ENCODE measurements at places on chromosomes 11 and 22. TPM values are rescaled to one million over a fixed set of nuclear protein-coding genes. Genes with fewer than 3 reads are reported as not detected.

TMPRSS13 gene
- 1.7 TPM for total RNA-seq

GRCh38 chr11:15378941-15379340 is 264.2 kb downstream of the INSC start:
- H3K27ac ChIP-seq: no peak overlapping the region
- peaks cover 4% of the 10 kb centered on the region for H3K27me3 ChIP-seq
- no peaks in the 10 kb centered on the region for H3K36me3 ChIP-seq
- DNase-seq: no peak
- no peaks in the 10 kb centered on the region for H3K4me1 ChIP-seq
- H3K4me3 ChIP-seq: no peak overlapping the region

DNA sequence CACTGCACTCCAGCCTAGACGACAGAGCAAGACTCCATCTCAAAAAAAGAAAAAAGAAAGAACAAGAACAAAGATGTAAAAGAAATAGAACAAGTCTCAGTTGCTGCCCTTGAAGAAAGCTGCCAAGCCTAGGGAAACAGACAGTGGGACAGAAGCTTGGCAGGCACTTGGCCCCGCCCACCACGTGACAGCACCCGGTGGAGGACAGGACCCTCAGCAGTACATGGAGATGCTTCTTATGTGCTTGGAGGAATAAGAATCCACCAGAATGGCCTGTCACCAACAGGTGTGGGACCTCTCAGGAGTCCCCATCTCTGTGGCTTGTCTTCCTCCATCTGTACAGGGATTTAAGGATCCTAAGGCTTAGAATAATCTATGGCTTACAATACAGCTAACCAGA is 7.6 kb upstream of the TMPRSS6 start:
- H3K27me3 ChIP-seq: no peaks in the 10 kb centered on the region
- H3K4me1 ChIP-seq: peaks cover 53% of the 10 kb centered on the region
- peaks cover 16% of the 10 kb centered on the region for H3K36me3 ChIP-seq
- H3K4me3 ChIP-seq: no peak overlapping the region

DNA sequence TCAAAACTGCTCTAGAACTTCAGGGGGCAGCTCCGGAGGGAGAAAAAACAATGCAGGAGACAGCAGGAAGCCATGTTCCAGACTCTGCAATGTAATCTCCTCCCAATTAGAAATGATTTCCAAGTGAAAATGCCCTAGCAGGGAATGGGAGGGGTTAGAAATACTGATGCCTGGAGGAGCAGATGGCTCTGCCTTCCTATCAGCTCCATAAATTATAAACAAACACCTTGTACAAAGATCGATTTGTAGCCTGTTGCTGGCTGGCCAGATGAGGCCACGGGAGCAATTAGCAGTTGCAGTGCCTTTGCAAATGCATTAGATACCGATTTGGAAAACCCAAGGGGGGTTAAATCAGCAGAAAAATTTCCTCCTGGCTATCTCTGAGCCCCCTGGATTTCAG is 46.6 kb upstream of the CHRM4 start:
- no peak overlapping the region for H3K4me3 ChIP-seq
- H3K27ac ChIP-seq: no peak overlapping the region
- H3K36me3 ChIP-seq: peaks cover 44% of the 10 kb centered on the region
- no peak for DNase-seq
- no peaks in the 10 kb centered on the region for H3K27me3 ChIP-seq

DNA sequence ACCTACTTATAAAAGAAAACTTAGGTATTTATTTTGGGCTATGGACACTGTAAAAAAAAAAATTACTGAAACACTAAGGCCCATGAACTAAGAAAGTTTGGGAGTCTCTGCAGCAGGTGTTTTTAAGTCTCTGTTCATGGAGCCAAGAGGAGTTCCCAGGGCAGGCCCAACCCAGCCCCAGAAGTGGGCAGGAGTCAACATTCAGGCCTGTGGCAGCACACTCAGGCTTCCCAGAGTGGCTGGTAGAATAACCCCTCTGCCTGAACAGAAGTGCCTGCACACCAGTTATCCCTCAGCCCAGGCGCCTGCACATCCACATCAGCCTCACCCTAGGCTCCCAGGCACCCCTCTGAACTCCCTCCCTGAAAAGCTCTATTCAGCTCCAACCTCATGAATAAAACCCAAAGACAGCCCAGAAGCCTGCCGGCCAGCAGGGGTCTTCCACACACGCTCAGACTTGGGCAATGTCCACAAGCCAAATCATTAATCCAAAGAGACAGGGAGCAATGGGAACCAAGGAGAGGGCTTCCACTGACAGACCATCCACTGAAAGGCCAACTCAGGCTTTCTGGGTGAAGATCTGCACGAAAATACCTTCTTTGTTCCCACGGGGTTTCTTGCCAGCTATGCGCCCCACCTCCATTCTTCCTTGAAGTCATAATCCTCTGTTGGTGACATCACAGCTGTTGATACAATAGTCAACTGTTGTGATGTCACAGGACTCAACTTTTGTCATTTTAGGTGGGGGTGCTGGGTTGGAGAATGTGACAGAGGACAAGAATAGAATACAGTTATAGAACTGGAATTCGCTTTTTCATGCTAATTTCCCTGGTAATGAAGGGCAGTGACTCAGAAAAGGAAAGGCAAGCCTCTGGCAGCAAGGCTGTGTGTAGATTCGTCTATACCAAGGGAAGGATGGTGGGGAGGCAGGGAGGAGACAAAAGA is 83.7 kb downstream of the RPL27A start:
- H3K4me1 ChIP-seq: no peaks in the 10 kb centered on the region
- H3K27ac ChIP-seq: no peak overlapping the region
- peaks cover 4% of the 10 kb centered on the region for H3K27me3 ChIP-seq
- no peaks in the 10 kb centered on the region for H3K36me3 ChIP-seq

DNA sequence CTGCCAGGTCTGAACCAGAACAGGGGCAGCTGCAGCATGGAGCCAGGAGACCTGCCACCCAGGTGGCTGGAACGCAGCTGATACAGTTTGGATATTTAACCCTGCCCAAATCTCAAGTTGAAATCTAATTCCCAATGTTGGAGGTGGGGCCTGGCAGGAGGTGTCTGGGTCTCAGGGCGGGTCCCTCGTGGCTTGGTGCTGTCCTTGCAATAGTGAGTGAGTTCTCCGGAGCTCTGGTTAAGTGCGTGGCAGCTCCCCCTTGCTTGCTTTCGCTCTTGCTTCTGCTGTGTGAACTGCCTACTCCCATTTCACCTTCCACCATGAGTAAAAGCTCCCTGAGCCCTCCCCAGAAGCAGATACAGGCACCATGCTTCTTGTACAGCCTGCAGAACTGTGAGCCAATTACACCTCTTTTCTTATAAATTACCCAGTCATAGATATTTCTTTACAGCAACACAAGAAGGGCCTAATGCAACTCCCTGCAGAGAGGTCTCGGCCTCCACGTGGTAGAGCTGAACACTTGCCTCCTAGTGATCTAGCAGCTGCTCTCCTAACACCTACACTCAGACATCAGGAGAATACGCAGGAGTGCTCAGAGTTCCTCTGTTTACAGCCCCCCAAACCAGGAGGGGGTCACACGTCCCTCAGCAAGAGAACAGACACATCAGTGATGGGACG is 203.7 kb downstream of the CTTN start:
- H3K36me3 ChIP-seq: no peaks in the 10 kb centered on the region
- DNase-seq: no peak
- no peak overlapping the region for H3K27ac ChIP-seq
- no peak overlapping the region for H3K4me3 ChIP-seq
- H3K27me3 ChIP-seq: peaks cover 2% of the 10 kb centered on the region

Measured in activated CD4-positive, alpha-beta T cell treated with anti-CD3 and anti-CD28 coated beads for 36 hours (primary cell).